Retina (tissue), 1 donor: ENCODE measurements at places on chromosomes 11 and 22.

DNA sequence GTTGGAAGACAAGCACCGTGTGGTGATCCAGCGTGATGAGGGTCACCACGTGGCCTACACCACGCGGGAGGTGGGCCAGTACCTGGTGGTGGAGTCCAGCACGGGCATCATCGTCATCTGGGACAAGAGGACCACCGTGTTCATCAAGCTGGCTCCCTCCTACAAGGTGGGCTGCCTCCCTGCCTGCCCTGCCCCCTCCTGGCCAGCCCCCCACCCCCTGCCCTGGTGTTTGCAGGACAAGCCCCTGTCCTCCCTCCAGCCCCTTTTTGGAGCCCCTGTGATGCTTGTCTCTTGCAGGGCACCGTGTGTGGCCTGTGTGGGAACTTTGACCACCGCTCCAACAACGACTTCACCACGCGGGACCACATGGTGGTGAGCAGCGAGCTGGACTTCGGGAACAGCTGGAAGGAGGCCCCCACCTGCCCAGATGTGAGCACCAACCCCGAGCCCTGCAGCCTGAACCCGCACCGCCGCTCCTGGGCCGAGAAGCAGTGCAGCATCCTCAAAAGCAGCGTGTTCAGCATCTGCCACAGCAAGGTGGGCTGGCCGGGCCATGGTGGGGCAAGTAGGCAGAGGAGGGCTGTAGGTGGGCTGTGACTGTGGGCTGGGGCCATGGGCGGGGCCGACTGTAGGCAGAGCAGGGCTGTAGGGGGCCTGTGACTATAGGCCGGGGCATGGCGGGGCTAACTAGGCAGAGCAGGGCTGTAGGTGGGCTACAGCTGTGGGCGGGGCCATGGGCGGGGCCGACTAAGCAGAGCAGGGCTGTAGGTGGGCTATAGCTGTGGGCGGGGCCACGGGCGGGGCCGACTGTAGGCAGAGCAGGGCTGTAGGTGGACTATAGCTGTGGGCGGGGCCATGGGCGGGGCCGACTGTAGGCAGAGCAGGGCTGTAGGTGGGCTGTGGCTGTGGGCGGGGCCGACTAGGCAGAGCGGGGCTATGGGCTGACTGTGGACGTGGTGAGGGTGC is 13.6 kb downstream of the MUC2 start:
- DNase-seq, result no peak

GRCh38 chr11:19455731-19456130 is 215.0 kb upstream of the E2F8 start:
- no peak for DNase-seq

GRCh38 chr11:16737818-16738192 is 642 bp upstream of the C11orf58 start:
- no peak for DNase-seq

DNA sequence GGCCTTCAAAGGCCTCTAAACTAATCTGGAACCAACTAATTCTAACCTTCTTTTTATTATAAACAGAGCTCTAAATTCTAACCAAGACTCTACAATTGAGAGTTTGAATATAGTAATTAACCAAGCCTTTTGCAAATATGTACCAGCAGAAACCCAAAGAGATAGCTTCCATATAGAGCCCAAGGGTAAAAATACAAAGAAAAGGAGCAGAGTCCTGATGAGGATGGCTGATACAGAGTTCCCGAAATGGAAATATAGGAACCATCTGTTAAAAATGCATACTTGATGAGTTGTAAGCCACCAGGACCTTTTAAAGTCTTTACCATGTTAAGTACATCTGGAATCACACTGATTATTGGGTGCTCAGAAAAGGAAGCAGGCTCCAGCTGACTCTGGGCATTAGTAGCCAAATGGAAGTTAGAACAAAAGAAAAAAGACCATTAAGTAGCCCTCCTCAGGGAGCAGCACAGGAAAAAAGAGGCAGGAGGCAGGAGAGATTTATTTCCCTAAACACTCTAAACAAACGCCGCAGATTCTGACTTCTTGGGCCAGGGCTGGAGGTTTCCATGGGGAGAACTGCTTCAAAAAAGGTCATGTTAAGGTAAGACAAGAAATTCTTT is 463.1 kb upstream of the FAT3 start:
- no peak for DNase-seq

DNA sequence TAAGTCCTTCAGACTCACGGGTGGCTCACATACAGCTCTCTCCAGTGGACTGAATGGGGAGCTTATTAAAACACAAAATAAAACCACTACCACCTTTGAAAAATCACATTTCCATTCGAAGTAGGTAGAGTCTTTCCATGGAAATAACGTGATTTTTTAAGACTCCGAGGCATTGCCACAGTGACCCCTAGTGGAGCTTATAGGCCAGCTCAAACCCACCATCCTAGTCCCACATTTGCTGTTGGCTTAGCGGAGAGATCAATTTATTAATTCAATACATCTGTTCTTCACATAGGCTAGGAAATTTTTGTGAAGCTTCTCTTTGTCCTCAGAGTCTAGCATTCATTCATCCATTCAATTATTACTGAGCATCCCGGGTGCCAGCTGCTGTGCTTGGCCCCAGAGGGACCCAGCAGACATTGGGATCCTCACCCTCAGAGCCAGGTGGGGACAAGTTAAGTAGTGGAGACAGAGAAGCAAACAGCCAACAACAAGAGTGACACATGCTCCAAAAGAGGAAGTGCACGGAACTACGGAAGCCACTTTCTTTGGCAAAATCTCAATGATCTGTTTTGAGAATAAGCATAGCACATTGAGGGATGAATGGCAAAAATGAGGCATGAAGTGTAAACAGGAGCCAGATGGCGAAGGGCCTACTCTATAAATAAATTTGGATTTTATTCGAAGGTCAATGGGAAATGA is 10.2 kb upstream of the P4HA3 start:
- no peak for DNase-seq

DNA sequence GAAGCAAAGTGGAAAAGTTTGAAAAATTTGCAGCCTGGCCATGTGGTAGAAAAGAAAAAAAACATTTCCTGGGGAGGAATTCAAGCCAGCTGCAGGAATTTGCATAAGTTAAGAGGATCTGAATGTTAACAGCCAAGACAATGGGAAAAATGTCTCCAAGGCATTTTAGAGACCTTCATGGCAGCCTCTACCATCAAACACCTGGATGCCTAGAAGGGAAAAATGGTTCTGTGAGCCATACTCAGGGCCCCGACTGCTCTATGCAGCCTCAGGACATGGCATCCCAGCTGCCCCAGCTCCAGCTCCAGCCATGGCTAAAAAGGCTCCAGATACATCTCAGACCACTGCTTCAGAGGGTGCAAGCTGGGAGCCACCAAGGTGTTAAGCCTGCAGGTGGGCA is 149.1 kb upstream of the SOX6 start:
- no peak for DNase-seq

- DNase-seq, result no peak
Observed at GRCh38 chr22:45507798-45508197, 5.1 kb downstream of the FBLN1 start.

GRCh38 chr11:112744041-112744440 is 217.2 kb upstream of the NCAM1 start:
- DNase-seq, result no peak

GRCh38 chr11:2166091-2166851 is 5.3 kb upstream of the INS start:
- DNase-seq, result peak; percentile 74

DNA sequence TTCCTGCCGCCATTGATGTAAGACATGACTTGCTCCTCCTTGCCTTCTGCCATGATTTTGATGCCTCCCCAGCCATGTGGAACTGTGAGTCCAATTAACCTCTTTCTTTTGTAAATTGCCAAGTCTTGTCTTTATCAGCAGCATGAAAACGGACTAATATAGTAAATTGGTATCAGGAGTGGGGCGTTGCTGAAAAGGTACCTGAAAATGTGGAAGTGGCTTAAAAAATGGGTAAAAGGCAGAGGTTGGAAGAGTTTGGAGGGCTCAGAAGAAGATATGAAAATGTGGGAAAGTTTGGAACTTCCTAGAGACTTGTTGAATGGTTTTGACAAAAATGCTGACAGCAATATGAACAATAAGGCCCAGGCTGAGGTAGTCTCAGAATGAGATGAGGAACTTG is 89.7 kb downstream of the RSF1 start:
- no peak for DNase-seq

DNA sequence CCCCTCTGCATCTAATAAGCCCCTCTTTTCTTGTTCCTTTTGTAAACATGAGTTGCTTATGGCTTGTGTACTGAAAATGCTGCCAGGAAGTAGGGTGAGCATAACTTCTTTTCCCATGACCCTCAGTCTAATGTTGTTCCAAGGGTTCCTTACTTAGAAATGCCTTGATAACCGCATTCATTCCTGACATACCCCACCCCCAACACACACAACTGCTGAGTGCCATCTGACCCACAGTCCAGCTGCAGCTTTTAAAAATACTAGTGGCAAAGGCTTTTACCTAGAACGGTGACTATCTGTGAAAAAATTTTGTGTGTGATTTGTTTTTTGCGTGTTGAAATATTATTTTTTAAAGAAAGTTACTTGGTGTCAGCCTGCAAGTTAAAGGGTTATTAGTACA is 52.6 kb downstream of the ARHGAP42 start:
- no peak for DNase-seq

GRCh38 chr11:25891960-25892359 is 440.0 kb upstream of the ANO3 start:
- no peak for DNase-seq

DNA sequence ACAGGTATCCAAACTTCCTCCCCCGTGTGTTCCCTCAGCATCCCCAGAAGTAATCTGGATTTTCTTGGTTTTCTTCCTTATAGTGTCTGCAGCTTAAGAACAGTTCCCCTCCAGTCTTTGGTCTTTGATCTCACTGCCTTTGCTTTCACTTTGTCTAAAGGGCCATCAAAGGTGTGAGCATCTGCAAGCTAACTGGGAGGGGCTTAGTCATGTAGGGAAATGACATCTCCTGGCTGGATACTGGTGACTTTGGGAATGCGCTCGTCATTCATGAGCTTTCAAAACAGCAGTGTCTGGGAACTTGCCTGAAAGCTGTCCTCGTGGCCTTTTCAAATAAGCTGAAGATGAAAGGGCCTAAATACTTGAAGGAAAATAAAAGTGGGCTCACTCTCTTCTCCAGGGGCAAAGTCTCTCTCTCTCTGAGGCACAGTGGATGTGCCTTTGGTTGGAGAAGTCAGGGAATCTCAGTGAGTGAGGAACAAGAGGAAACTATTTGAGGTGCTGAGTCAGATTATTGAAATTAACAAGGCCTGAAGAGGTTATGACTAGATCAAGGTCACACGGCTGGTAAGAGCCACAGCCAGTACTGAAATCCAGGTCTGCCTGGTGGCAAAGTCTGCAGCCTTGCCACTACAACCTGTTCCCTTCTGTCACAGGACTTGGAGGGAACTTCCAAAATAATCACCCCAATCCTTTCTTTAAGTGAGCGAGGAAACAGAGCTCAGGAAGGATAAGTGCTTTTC is 45.6 kb upstream of the TENM4 start:
- no peak for DNase-seq

- no peak for DNase-seq
Observed at GRCh38 chr11:111098091-111098490, 147.4 kb upstream of the POU2AF2 start.

DNA sequence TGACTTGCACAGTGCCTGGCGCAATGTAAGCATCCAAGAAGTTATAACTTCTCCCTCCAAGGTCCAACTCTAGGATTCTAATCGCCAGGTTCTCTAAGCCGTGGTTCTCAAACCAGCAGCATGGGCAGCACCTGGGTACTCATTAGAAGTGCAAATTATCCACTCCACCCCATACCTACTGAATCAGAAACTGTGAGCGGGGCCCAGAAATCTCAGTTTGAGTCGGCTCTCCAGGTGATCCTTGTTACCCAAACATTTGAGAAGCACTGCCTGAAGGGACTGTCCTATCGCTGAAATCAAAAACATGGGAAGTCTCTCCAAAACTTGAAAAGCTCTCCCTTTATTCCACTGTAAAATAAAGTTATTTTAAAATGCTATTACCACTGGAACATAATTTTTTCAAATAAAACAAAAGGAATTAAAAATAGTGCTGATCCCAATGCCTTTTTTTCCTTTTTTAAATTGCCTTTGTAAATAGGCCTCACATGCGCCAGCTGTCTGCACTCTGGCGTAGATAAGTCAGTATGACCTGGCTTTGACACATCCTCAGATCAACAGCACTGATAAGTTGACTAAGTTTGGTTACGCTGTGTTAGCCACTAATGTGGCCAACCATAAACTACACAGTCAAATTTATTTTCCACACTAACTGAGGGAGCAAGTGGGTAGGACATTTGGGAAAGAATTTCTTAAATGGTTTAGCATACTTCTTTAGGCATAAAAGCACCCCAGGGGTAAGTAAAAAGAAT is 8.4 kb upstream of the CTR9 start:
- DNase-seq, result no peak

DNA sequence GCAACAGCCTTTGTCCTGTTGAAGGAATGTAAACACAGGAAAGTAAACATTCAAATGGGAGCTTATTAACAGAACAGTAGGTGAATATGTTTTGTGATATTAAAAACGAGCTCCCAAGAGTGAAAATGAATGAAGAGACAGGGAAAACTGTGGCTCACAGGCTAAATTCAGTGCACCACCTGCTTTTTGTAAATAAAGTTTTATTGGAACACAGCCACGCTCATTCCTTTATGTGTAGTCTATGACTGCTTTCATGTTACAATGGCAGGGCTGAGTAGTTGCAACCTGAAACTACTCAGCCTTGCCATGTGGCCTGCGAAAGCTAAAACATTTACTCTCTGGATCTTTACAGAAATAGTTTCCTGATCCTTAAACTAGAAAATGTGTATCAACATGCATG is 136.9 kb downstream of the MYO18B start:
- DNase-seq, result no peak

GRCh38 chr11:88295028-88295427 is 42.5 kb downstream of the CTSC start:
- DNase-seq, result no peak
